ENCODE measurements at places on chromosomes 3 and 15.

- DNase-seq = no peak
Observed at GRCh38 chr3:51706021-51706485, 815 bp upstream of the GRM2 start.

DNA sequence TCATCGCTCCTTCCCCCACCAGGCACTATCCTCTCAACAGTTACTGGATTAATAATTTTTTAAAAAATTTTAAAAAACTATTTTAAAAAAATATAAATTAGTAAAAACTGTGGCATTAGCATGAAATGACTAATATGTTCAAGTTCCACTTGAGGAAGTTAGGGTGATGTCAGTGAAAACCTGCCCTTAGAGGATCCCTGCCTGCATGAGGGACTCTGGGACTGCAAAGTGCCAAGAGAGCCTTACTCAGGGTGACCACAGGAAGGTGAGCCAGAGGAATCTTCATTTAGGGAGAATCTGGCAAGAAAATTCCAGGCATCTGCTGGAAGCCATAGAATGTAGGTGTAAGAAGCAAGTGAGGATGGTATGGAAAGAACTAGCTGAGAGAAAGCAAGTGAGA, 157.7 kb upstream of the BCL6 start:
- no peak for DNase-seq

GRCh38 chr15:91925794-91926193, 72.3 kb downstream of the SLCO3A1 start:
- no peak for DNase-seq

GRCh38 chr3:195008816-195009215, 262.1 kb downstream of the XXYLT1 start:
- DNase-seq = no peak

GRCh38 chr3:178389258-178389657, 147.0 kb upstream of the KCNMB2 start:
- no peak for DNase-seq

DNA sequence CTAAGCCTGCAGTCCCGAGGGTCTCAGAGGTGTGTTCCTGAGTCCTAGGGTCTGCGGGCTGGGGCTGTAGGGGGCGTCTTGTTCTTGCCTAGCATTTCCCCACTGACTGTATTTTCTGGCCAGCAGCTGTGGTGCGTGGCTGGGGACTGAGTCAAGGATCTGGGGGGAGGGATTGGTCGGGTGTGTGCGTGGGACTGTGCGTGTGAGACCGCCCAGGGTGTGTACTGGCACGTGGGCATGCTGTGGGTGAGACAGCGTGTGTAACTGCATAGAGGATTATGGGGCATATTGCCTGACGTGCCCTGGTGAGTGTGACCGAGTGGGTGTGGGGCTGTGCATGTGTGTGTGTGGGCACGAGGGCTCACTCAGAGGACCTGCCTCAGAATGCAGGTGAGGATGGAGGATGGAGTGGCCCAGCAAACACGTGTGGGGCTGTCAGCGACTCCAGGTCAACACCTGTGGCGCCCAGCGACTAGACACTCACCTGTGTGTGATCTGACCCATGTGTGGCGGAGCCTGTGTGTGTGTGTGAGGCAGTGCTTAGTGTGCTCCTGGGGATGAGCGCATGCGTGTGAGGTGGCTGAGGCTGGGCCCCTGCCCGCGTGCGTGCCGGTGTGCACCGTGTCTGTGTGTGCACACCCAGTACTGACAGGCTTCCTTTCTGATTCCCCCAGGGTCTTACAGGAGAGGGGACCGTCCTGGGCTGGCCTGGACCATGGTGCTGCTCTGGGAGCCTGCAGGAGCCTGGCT, 20.9 kb downstream of the FBLN2 start:
- DNase-seq = no peak

DNA sequence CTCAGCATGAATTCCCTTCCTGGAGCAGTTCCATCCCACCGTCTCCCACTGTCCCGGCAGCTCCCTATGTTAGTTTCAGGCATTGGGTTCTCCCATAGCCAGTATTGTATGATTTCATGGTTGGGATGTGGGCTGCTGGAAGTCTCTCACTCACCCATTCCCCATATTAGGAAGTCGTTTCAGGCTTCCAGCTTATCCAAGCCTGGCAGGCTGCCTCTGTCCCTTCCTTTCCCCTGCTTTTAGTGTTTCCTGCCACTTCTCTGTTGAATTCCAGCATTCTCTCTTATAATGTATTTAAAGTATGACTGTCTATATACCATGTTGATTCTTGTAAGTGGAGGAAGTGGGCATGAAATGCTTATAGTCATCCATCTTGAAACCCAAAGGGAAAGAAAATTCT, 309.7 kb upstream of the RBMS3 start:
- DNase-seq = no peak

DNA sequence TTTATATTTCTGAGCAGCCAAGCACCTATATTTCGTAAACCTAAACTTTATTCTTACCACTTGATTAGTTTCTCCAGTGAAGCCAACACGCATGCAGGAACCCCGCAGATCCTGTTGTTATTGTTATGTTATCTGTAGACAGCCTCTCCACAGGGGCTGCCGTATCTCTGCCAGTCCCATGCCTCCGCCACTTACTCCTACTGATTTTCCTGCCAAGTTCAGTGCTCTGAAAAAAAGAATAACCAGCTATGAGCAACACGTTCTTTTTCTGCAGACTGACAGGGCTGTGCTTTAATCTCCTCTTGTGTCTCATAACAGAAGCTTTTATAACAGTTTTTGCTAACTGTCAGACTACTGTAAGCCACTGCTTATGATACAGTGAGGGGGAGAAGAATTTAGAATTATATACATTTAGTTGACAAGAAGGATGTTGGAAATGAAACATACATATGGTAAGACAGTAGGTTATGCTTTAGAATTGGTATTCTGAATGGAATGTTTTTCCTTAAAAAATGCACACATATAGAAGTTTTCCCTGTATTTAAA, 347.4 kb downstream of the SI start:
- DNase-seq = no peak

DNA sequence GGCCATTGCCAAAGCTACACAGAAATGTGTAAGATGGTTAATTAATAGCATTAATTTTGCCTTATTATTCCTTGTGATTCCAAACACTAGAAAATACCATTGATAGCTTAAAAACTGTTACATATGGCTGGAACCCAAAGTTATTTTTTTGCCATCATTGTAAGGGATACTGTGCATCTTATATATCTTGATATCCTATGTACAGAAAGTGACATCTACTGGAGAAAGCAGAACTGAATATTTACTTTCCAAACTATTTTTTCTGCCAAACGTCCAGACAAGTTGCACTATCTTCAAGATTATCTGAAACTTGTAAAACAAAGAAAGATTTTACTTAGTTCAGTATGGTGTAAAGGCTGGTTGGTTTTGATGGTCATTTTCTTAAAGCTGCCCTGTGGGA, 33.3 kb upstream of the MEIS2 start:
- DNase-seq = no peak

GRCh38 chr3:32428092-32429068, 36.7 kb downstream of the CMTM7 start:
- peak; percentile 34 for DNase-seq

DNA sequence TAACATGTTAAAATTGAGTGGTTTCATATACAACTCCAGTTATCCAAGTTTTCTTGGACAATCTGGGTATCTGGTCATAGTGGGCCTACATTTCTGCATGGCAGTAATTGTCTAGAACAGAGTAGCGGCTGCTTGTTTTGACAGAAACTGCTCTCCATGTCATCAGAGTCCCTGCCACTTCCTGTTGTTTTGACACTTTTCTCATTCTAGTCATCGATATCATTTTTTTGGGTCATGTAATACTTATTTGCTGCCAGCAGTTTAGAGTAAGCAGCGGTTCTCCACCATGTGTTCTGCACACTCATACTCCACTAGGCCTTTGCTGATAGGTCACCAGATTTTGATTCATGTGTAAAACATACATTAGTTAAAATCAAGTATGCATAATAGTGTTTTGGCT, 81.5 kb downstream of the SLC25A26 start:
- DNase-seq = peak; percentile 83

GRCh38 chr3:19155375-19155774, 7.1 kb downstream of the KCNH8 start:
- DNase-seq = no peak

DNA sequence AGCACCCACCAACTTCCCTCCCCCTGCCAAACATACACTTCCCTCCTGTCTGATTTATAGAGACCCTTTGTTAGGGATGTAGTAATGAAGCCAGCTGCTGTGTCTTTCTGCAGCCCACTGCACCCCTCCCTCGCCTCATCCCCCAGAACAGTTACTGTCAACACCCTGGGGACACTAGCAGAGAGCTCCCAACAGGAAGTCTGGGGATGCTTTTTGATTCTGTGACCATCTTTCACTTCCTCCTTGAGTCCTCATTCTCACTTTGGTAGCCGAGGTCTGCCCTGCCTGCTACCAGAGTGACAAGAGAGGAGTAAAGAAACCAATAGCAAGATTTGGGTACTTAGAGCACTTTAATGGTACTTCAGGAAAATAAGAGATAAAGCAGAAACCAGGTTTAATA, 201.6 kb downstream of the SATB1 start:
- peak; percentile 13 for DNase-seq

- DNase-seq = no peak
Observed at GRCh38 chr15:44159492-44159891, 35.6 kb downstream of the FRMD5 start.

- DNase-seq = no peak
Observed at GRCh38 chr3:69370901-69371301, 15.0 kb downstream of the FRMD4B start.

DNA sequence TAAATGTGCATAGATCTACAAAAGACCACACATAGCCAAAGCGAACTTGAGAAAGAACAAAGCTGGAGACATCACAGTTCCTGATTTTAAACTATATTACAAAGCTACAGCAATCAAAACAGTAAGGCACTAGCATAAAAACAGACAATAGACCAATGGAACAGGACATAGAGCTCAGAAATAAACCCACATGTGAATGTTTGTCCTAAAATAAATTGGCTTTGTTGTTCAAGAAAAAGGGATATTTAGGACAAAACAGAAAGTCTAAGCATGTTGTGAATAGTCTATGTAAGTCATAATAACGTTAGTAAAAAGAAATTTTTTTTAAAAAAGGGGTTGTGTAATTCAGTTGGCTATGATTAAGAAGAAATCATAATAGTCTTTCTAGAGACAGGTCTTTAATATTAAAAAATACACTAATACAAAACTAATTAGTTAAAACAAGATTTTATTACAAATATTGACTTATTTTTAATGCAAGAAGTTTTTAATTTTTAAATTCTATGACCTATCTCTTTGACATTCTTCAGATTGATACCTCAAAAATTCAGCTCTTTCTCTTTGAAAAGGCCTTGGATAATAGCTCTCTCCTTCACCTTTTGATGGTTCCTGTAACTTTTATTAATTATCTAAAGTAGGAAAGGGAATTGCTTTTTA, 11.6 kb downstream of the TMEM212 start:
- DNase-seq = no peak

GRCh38 chr3:54299169-54299935, 177.0 kb downstream of the CACNA2D3 start:
- no peak for DNase-seq

- DNase-seq = no peak
Observed at GRCh38 chr3:110261141-110261540, 810.5 kb upstream of the NECTIN3 start.

- no peak for DNase-seq
Observed at GRCh38 chr3:134827213-134827612, 32.2 kb downstream of the EPHB1 start.

DNA sequence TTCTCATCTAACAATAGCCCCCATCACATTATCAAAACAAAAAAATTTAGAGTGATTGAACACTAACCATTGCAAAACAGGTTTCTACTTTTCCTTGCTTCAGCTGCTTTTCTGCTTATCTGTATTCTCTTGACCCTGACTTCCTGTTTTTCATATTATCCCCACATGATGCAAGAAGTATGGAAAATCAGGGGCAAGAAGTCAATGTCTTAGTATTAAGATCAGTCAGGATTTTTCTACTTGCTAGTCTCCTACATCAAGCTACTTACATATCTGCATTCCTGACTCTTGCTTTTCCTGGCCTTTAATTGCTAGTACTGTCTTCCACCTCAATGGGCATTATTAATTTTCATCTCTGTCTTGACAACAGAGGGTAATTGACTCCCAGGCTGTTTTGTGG, 300.2 kb downstream of the OTOL1 start:
- no peak for DNase-seq

DNA sequence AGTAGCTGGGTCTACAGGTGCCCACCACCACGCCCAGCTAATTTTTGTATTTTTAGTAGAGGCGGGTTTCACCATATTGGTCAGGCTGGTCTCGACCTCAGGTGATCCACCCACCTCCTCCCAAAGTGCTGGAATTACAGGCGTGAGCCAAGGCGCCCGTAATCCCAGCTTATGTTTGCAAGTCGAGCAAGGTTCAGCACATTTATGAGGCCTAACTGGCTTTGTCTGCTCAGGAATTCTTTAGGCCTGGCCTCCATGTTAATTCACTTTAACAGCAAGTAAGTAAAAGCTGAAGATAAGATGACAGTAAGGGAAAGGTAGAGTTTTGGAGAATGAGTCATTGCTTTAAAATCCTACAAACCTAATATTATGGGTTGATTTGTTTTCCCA, 24.6 kb downstream of the SIDT1 start:
- DNase-seq = no peak

- DNase-seq = peak; percentile 16
Observed at GRCh38 chr3:196115678-196116083, 33.8 kb upstream of the TFRC start.

- no peak for DNase-seq
Observed at GRCh38 chr3:115113367-115113766, 33.7 kb downstream of the ZBTB20 start.

DNA sequence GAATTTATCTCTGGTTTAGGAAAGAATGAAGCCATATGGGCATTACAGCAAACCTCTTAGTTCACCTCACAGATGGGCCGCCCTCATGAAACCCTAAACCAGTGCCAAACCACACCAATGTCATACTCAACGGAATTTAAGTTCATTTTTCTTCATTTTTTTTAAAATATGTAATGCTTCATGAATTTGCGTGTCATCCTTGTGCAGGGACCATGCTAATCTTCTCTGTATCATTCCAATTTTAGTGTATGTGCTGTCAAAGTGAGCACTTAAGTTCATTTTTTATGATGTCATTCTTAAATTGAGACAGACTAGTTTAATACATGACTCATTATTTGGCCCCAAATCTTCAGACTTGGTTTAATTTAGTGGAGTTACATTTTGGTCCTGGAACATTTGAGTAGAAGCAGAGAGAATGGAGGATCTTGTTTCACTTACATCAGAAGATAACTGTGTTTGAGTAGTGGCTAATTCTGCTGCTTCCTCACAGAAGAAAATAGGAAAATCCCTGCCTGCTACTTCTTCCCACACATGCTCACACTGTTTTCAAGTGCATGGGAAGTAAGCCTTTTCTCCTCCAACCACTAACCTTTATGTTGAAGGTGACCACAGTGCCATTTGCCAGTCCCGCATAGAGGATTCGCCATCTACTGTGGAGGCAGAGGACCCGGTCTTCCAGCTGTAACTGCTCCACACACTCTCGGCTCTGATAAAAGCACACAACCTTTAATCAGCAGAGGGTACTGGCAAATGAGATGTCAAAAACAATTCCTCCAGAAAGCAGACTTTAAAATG, 63.3 kb downstream of the ZNF106 start:
- no peak for DNase-seq

DNA sequence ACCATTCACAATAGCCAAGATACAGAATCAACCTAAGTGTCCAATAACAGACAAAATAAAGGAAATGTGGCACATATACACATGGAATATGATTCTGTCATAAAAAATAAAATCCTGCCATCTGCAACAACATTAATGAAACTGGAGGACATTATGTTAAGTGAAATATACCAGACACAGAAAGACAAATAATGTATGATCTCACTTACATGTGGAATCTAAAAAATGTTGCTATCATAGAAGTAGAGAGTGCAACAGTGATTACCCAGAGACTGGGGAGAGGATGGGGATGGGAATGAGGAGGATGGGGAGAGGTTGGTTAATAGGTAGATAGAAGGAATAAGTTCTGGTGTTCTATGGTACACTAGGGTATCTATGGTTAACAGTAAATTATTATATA, 28.7 kb downstream of the MRPL3 start:
- DNase-seq = no peak

Measured in activated CD4-positive, alpha-beta T cell treated with anti-CD3 and anti-CD28 coated beads, Interleukin-10, Interleukin-2, amounts not matched to agents 100 ng/mL and 50 ng/mL, durations not matched to agents 16 hours and 8 hours (primary cell).